ENCODE measurements at places on chromosomes 11 and 22.

DNA sequence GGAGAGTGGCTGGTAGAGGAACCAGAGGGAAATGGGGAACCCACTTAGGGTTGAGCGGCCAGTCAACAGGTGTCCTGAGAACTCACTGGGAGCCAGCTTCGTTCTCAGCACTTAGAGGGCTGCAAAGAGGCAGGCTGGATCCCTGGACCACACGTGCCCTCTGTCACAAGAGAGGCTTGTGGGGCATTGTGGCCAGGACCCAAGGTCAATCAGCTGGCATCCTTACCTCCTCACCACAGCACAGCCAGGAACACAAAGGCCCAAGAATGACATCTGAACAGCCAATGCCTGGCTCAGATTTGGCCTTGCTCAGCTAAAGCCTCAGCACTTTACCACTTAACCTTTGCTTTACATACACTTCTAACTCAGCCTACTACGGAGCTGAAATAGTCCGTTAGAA lies 7.4 kb downstream of the MAPK8IP1 start:
- no peak for DNase-seq

DNA sequence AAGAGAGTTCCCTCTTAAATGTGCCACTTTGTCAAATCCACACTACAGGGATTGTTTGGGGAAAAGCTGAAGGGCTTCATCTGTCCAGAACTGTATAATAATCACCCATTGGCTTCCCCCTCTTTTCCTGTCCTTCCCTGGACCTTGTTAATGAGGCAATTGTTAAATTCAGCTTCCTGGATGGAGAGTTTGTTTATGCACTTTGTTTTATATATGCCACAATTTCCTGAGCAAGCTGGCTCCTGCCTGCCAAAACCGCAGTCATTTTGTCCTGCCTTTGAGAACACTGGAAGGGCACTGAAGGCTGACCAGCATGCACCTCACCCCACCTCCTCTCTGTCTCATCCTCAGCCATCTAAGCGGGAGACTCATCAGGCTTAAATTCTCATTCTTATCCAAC lies 86.2 kb downstream of the MSANTD4 start:
- no peak for DNase-seq

GRCh38 chr11:29243616-29244015 lies 773.2 kb downstream of the KCNA4 start:
- no peak for DNase-seq

- DNase-seq, result peak; percentile 81
Measured at GRCh38 chr11:111870886-111871692, at the start of gene ALG9. TSS of gene ALG9 (minus strand) at chr11:111871581. CDS start at chr11:111871482, 99 bp downstream.

GRCh38 chr11:26958702-26959049 lies 35.2 kb upstream of the FIBIN start:
- DNase-seq, result no peak

- DNase-seq, result no peak
Measured at GRCh38 chr22:48945621-48946458, 881.8 kb downstream of the BRD1 start.

GRCh38 chr22:48431536-48432315 lies 1395.9 kb downstream of the BRD1 start:
- DNase-seq, result no peak

DNA sequence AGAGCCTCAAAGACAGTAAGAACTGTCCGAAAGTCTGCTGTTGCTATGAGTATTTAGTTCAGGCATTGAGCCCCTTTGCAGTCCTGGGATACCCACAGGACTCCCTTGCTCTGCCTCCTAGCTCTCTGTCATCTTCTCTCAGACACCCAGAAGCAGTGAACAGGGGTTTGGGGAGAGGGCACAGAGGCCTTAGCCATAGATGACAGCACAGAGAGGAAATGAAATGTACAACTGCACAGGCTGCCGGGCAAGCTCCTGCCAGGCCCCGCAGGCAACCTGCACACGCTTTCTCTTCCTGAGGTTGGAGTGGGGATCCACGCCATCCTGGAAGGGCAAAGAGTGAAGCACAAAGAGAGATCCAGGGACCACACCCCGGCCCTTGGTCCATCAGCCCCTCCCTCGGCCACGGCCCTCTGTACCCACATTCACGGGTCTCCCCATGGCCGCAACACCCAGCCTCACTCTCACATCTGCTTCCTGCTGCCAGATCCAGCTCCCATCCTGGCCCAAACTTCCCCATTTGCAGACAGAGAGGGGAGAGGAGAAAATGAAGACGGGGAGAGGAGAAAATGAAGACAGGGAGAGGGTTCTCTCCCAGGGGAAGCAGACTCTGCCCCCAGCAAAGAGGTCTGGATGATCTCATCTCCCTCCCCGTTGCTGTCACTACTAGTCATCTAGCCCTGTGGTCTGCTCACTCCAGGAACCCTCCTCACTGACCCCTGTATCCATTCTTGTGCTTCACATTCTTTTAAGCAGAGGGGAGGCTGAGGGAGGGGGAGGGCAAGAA lies 40.7 kb downstream of the CD6 start:
- no peak for DNase-seq

DNA sequence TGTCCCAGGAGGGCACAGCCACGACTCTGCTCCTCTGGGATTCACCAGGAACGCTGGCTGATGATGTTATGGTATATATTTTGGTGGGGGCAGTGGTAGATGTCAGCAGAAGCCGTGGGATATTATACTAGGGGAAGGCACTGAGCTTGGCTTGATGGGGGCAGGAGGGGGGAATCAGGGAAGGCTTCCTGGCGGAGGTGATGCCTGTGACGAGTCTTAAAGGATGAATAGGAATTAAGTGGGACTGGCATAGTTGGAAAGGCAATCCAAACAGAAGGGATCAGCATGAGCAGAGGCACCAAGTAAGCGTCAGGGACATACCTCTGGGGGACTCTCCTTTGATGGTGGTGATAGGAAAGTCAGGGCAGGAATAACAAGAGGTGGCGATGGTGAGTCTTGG lies 47.6 kb downstream of the TP53I11 start:
- DNase-seq, result no peak

DNA sequence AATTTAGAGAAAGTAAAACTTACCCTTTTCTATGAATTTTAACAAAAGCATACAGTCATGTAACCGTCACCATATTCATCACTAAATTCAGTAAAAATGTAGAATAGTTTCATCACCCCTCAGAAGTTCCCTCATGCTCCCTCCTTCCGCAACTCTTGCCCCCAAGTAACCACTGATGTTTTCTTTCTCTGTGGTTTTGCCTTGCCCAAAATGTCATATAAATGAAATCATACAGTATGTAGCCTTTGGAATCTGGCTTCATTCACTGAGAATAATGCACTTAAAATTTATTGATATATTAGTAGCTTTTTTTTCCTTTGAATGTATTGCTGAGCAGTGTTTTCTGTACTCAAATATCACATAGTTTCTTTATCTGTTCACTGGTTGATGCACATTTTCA lies 60.1 kb downstream of the DCUN1D5 start:
- no peak for DNase-seq

DNA sequence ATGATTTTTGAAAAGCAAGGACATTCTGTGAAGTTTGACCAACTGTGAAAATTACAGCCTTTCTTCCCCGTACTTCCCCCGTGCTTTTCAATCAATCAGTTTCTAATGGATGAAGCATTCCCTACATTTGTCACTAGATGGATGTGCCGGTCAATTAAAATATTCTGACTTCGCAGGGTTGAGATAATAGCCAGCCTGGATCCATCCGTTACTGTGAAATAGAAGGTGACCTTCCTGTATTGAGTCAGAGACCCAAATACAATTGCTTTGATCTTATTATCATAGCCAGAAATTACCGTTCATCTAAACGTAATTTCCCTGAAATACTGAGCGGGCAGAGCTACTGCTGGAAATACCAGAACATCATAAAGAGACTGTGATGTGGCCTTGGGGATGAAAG lies 21.1 kb upstream of the PARVB start:
- DNase-seq, result no peak

DNA sequence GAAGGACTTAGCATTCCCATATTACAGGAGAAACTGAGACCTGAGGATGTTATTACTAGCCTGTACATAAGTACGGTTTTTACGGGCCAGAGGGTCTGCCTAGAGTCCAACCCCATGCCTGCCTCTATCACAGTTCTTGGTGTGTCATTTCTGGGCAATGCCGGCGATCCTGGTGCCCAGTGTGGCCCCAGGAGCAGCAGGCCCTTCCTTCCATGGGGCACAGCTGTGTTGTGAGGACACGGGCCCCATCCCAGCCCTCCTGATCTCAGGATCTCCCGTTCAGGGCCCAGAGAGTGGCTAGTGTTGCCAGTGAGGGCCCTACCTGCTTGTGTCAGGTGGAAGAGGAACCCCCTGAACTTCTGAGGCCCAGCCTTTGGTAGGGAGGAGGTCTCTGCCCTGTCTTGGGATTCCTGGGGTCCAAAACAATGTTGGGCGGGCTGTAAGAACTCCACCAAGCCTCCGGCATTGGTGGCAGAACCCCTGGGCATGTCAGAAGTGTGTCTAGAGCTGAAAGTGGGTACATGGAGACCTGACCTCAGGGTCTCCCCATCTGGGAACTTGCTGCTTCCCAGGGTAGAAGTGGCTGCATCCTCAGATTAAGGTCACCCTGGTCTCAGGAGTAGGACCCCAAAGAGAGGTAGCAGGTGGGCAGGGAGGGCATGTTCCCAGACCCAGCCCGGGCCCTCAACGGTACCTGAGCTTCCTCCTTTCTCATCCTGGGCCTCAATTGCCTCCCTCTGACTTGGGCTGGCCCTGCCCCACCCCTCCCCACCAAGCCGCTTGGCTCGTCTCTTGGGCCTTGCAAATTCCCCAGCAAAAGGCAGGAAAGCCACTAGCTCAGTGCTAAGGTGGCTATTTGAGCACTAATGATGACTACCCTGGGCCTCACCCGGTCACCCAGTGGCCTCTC lies 74.6 kb upstream of the KCNQ1OT1 start:
- DNase-seq, result no peak

DNA sequence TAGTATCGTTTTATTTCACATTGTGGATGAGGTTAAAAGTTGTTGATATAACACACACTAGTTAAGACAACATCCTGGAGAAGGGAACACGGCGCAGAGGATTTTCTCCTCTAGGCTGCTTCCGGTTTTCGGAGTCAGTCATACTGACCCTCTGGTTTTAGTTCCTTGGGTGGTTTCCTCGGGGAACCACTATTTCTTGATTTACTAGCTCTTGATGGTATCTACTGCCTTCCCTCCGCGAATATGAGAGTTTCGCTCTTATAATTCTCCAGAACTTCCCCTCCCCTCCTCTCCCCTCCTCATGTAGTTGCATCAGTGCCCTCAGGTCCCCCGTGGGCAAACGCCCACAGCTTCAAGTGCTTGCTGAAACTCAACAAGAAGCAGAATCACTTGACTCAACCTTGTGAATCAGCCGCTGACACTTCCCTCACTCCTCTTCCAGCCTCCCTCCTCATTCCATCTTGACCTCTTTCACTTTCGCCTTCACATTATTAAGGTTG lies 15.9 kb upstream of the APOBEC3A start:
- no peak for DNase-seq

- no peak for DNase-seq
Measured at GRCh38 chr22:30025221-30025620, 55.0 kb upstream of the HORMAD2 start.

- DNase-seq, result no peak
Measured at GRCh38 chr11:44366741-44367140, 56.8 kb upstream of the ALX4 start.

GRCh38 chr11:85813721-85814120 lies 2.8 kb upstream of the SYTL2 start:
- DNase-seq, result no peak

DNA sequence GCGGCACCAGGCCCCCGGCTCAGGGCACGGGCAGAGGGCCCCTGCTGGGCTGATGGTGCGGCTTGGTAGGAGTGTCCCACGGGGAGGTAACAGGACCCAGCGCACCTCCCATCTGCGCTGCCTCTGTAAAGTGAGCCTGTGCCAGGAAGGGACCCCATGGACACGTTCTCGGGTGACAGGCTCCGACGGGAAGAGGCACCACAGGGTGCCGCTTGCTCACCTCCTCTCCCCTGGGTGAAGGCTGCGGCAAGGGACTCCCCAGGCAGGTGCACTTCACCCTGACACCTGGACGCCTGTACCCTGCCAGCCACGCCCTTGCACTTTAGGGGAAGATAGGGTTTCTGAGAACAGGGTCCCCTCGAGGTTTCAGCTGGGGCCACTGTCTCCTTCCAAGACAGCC lies 48.1 kb downstream of the SHANK2 start:
- no peak for DNase-seq

- no peak for DNase-seq
Measured at GRCh38 chr11:65934014-65934413, 11.3 kb upstream of the TSGA10IP start.
